Activated naive CD8-positive, alpha-beta T cell treated with anti-CD3 and anti-CD28 coated beads, Interleukin-2, amount 50 U/mL, for 16 hours (primary cell): ENCODE measurements at places on chromosomes 2 and 18.

DNA sequence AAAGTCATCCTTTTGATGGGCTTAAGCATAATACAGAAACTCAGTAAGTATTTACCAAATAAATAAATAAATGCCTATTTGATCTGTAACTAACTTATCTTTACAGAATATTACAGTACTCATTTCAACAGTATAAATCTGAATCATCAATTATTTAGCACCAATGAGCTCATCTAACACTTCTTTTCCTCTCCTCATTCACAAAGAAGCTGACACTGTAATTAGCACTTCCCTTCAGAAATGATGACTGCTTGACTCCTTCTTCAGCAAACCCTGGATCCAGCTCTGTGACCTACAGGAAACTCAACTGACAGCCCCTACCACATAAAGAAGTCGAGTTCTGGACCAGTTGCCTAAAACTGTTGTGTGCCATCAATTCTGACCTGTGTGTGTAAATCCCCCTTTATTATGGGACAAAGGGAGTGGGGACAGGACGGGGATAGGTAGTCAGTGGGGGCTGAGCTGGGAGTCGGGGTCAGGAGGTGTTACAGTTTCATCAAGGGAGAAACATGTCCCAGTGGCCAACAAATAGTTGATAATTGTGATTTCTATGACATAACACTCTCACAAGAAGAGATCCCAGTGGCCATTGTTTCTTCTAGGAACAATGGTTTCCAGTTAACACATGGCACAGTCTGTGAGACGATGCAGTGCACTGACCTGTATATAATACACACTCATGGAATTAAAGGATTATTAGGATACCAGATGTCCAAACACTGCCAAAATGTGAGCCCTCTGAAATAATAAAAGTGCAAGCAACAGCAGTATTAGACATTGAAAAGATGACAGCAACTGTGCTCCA is 68.7 kb downstream of the STK39 start:
- no peak for DNase-seq

- DNase-seq, result no peak
These were observed 123.6 kb upstream of the CAB39 start for GRCh38 chr2:230589025-230589424.

- no peak for DNase-seq
These were observed 33.0 kb downstream of the WDR43 start for GRCh38 chr2:28927469-28927868.

DNA sequence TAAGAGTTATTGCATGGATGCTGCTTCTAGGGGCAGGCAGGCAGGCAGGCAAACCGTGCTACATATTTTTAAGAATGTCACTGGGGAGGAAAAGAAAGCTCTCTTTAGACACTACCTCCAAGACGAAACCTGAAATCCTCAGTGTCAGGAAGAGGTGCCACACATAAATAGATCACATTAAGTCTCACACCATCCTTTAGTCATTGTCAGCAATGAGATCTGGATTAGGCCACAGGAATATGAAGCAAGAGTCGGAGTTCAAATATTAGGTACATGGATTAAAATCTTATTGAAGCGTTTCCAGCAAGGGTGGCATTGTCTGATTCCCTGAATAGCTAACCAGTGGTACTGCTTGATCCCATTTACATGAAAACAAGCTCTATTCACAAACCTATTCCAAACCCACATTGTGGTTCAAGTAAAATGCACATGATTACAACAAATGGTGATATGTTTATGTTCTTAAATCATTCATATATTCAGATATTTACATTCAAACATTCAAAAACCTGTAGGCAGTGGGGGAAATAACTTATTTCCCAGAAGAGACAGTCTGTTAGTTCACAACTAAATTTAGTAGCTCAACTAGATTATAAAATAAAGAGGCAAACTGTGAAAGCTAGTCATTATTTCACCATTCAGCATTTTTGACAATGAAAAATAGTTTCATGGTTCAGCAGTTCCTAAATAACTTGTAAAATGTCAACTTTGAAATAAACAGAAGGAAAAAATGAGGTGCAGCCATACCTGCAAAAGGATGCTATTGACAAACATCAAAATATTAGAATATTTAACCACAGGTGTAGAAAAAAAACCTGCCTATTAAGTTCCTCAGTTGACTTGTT is 195.4 kb upstream of the SIX3 start:
- DNase-seq, result no peak

DNA sequence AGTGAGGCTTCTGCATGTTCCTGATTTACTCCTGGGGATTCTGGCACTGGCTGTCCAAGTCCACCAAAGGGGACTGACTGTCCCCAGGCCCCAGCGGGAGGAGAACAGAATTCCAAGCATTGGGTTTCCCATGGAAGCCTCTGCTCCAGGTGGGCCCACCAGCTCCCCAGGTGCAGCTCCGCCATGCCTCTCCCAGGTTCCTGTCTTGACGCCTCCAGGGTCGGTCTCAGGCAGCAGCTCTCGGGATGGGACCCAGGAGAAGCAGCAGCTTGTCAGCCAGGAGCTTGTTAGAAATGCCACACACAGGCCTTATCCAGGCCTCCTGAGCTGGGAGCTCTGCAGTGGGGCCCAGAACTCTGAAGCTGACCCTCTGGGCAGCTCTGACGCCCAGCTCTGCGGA is 47.9 kb downstream of the DCDC2C start:
- DNase-seq, result no peak

- no peak for DNase-seq
These were observed 43.0 kb upstream of the FAHD2A start for GRCh38 chr2:95359501-95359930.

- DNase-seq, result no peak
These were observed 85.6 kb downstream of the IKZF2 start for GRCh38 chr2:213065583-213066442.

GRCh38 chr2:40474306-40474705 is 22.4 kb upstream of the SLC8A1 start:
- no peak for DNase-seq

DNA sequence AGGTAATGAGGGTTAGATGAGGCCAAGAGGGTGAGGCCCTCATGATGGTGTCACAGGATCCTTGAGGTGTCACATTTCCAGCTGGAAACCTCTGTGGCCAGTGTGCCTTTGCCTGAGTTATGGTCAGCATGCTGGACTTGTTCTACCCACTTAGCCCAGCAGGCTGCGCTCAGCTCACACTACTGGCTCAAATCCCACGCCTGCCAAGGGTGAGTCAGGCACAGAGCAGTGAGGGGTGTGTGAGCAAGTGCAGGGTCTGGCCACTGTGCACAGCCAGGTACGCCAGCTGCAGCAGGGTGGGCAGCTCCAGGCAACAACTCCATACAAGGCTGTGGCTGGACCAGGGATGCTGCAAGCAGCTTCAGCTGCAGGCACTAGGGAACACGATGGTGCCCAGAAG is 616.6 kb upstream of the FSHR start:
- no peak for DNase-seq

DNA sequence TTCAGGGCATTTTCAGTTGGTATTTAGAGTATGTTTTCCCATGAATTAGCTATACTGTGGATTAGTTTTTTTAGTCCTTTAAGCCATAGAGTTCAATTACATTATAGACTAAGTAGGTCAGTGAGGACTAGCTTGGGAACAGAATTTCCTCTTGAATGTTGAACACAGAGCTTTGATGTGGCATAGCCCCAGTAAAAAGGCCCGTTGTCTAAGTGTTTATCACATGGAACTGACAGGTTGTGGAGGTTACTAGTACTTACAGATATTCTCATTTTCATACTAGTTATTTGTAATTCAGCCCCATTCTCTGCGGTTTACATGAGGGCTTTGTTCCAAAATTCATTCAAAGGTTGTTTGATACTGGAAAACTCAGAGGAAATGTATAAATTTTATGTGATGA is 6.2 kb downstream of the INSIG2 start:
- no peak for DNase-seq

GRCh38 chr18:51621864-51622160 is 424.3 kb upstream of the MEX3C start:
- no peak for DNase-seq

DNA sequence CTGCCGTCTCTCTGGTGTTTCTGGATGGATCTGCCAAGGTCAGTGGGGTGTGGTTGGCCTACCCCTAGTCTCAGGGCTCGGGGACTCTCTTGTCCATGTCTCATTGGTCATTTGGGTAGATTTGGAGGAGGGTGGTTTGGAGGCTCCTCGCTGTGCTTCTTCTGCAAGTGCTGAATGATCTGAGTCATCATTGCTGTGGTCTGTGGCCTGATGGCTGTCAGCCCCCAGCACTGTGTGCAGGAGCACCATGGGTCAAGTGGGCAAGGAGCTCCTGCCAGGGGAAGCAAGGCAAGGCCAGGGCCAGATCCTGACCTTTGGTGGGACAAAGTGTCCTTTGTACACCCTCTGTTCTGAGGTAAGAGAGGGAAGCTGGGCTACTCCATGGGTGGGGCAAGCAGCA is 221.8 kb downstream of the FHOD3 start:
- no peak for DNase-seq

DNA sequence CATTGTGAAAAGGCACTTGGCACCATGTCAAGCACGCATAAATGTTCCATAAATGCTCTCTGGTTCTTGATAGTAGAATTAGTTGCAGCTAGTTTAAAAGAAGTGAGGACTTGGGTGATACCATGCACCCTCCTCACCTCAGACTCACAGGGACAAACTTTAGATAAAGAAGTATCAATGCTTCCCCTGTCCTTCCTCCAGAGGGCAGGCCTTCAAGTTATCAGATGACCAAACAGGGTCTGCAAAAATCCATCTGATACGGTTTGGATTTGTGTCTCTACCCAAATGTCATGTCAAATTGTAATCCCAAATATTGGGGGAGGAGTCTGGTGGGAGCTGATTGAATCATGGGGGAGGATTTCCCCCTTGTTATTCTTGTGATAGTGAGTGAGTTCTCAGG is 54.1 kb downstream of the C1QL2 start:
- DNase-seq, result no peak

DNA sequence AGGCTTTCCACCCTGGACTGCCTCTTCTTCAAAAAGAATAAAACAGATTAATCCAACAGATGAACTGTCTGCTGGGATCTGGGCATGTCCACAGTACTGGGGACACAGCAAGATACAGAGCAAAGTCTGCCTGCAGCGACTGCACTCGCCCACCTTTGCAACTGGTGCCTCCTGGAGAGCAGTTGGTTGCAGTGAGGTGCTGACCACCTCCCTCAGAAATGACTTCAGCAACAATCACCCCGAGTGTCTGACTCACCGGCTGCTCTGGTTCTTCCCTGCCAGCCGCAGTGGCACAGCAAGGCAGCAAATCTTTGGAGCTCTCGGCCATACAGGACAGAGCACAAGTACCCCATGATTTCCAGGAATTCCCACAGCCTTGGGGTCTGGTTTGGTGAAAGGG is 179.7 kb downstream of the ANAPC1 start:
- DNase-seq, result no peak

GRCh38 chr2:229686122-229686919 is 28.0 kb downstream of the DNER start:
- DNase-seq, result no peak

GRCh38 chr2:136572335-136572734 is 193.0 kb upstream of the THSD7B start:
- DNase-seq, result no peak

DNA sequence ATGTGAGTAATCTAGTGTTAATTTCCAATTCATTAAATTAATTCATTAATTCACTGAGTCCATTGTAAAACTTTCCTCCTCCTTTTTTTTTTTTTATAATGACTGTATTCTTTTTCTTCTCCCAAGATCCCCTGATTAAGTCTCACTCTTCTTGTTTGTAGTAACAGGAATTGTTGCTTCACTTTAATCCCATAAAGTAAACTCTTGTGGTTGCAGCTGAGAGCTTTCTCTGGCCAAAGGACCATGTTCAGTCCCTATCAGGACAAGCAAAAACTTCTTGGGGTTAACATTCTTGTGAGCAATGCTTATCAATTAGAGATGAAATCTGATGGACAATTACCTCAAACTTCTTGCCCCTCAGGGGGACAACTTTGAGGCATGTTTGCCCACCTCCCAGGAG is 400.2 kb upstream of the SPHKAP start:
- no peak for DNase-seq

- no peak for DNase-seq
These were observed 1.2 kb upstream of the BIN1 start for GRCh38 chr2:127108090-127108523.
